ENCODE measurements at places on chromosomes 6 and 20.
A peak's percentile ranks its signal among the peaks of the same experiment; 100 is the strongest.

GRCh38 chr20:53672484-53673129 lies 79.0 kb upstream of the ZNF217 start:
- no peak for DNase-seq

GRCh38 chr20:10596710-10597121 lies 77.1 kb downstream of the JAG1 start:
- DNase-seq = no peak

DNA sequence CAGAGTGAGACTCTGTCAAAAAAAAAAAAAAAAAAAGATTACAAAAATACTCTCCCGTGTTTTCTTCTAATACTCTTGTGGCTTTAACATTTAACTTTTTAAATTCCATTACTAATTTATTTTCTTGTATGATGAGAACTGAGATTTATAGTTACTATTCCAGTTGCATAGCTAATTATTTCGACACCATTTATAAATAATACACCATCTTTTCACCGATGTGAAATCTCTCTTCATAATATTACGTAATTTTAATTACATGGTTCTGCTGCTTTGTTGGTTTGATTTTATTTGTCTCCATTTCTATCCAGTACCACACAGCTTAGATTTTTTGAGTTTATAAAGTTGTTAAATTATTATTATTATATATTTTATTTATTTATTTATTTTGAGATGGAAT lies 42.0 kb upstream of the TMEM217 start:
- DNase-seq = no peak

DNA sequence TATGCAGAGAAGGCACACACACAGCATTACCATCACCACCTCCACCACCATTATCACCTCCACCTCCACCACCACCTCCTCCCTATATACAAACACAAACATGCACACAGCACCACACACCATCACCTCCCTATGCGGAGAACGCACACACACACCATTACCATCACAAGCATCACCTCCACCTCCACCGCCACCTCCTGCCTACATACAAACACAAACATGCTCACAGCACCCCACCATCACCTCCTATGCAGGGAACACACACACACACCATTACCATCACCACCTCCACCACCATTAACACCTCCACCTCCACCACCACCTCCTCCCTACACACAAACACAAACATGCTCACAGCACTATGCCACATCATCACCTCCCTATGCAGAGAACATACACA lies 236.5 kb upstream of the AFDN start:
- DNase-seq = no peak

DNA sequence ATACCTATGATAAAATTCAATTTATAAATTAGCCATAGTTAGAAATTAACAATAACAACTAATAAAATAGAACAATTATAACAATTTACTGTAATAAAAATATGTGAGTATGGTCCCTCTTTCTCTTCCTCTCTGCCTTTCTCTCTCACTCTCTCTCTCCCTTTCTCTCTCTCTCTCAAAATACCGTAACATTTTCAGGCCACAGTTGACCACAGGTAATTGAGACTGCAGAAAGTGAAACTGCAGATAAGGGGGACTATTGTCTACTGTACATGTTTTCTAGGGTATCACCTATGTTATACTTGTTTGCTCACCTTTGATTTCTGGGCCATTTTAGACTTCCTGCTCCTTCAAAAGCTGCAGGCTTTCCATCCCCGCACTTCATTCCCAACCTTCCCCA lies 46.8 kb downstream of the LY86 start:
- DNase-seq = no peak

DNA sequence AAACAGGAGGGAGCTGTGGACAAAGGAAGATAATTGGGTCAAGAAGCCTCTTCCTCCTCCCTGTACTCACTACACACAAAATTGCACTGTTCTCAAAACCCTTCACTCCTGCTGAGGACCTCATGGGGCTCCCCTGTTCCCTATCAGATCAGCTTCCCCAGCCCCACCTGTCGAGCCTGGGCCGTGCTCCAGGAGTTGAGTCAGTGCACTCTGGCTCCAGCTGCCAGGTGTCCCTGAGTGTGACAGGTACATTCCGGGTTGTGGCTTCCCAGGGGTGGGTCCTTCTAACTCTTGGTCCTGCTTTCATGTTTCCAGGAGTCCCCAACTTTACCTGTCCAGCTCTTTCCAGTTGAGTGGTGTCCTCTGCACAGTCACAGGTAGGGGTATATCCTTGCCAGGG lies 8.4 kb downstream of the RAB5IF start:
- peak; percentile 8 for DNase-seq

DNA sequence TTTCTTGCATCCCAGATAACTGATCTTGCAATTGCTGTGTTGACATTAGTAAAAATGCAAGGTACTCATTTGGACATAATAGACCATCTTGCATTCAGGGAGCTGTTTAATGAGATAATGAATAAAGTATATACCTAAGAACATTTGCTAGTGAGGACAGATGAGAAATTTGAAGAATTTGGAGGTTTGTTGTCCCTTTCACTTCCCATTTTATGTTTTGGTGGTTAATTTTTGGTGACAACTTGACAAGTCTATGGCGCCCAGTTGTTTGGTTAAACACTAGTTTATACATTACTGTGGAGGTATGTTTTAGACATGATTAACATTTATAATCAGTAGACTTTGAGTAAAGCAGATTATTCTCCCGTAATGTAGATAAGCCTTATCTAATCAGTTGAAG lies 300.2 kb upstream of the SYNCRIP start:
- no peak for DNase-seq

GRCh38 chr20:49490689-49491088 lies 8.2 kb upstream of the KCNB1 start:
- no peak for DNase-seq

GRCh38 chr20:4765681-4766080 lies 44.0 kb downstream of the PRND start:
- DNase-seq = no peak

DNA sequence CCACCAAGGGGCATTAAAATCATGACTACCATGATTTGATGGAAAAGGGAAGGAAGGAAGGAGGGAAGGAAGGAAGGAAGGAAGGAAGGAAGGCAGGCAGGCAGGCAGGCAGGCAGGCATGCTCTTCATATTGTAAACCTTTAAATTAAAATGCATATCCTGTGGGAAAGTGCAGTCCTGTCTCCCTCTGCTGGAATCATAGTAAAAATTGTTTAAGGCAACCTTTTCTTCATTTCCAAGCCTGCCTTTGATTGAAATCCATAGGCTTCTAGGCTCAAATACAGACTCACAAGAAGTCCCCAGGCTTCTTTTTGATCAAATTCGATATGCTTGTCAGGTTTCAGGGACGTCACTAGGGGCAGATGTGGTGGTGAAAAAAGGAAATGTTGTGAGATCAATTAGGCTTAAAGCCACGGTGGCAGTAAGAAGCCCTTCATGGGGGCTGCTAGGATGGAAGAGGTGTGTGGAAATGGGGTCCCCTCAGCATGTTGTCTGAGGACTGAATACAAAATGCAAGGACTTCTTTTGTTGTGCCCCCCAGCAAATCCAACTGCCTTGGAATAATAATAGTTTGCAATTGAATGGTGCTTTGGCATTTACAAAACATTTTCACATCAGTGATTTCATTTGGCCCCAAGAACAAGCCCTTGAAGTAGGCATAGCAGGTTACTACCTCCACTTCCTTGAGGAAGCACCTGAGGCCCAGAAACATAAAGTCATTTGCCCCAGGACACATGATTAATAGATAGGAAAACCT lies 25.6 kb upstream of the GABRR1 start:
- DNase-seq = peak; percentile 19

GRCh38 chr6:25456249-25457040 lies 177.3 kb downstream of the CARMIL1 start:
- no peak for DNase-seq

GRCh38 chr6:123677897-123678296 lies 41.1 kb upstream of the TRDN start:
- DNase-seq = no peak

GRCh38 chr6:29016559-29017427 lies 11.7 kb upstream of the ZNF311 start:
- DNase-seq = peak; percentile 4

- no peak for DNase-seq
These were observed 12.0 kb downstream of the PANK2 start for GRCh38 chr20:3901028-3901705.

Data from NCI-H1092 (cell line).